Hematopoietic multipotent progenitor cell (in vitro differentiated cells): ENCODE measurements at places on chromosomes 2 and 18.

GRCh38 chr2:239788576-239789098 lies 236.5 kb downstream of the NDUFA10 start:
- DNase-seq: no peak

- no peak for DNase-seq
Observed at GRCh38 chr2:26617588-26618083, 23.5 kb downstream of the CIB4 start.

GRCh38 chr2:101830146-101830545 lies 132.6 kb downstream of the MAP4K4 start:
- DNase-seq: no peak

- no peak for DNase-seq
Observed at GRCh38 chr2:118440404-118441098, 352.3 kb downstream of the INSIG2 start.

DNA sequence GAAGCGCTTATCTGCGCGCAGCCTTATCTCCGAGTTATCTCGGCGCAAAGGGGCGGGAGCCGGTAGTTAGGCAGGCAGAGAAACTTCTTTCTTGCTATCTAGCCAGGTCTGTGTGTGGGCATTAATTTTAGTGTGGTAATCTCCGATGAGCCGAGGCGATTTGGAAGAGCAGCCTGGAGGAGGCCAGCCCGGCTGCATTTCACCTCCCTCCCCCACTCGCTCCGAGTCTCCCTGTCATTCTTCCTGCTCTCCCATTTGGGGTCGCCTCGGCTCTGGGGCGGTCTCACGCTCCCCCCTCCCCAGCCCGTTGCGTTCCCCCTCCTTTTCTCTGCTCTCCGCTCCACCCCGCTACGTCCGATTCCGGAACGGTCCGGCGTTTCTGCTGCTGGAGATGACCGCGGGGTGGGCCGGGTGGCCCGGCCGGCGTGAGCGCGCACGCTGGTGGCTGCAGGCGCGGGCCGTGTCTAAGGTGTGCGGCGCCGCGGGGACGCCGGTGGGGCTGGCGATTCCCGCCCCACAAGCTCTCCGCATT lies 566 bp downstream of the GATA6 start:
- DNase-seq: no peak
